ENCODE measurements at places on chromosomes 6 and 20.

GRCh38 chr20:46695892-46696291, 6.6 kb upstream of the TP53RK start:
- no peaks in the 10 kb centered on the region for H3K27me3 ChIP-seq
- H3K4me1 ChIP-seq: peaks cover 5% of the 10 kb centered on the region
- H3K36me3 ChIP-seq: no peaks in the 10 kb centered on the region
- peak; percentile 44 for DNase-seq
- no peak overlapping the region for H3K4me3 ChIP-seq
- peak overlapping the region; percentile 39 for H3K27ac ChIP-seq

- no peak overlapping the region for H3K27ac ChIP-seq
- H3K36me3 ChIP-seq: no peaks in the 10 kb centered on the region
- H3K4me1 ChIP-seq: peaks cover 2% of the 10 kb centered on the region
- H3K27me3 ChIP-seq: no peaks in the 10 kb centered on the region
- H3K4me3 ChIP-seq: no peak overlapping the region
These were observed 5.9 kb upstream of the HDAC2 start for GRCh38 chr6:113976806-113977205.

- no peaks in the 10 kb centered on the region for H3K36me3 ChIP-seq
- no peak overlapping the region for H3K4me3 ChIP-seq
- no peaks in the 10 kb centered on the region for H3K27me3 ChIP-seq
- peak; percentile 81 for DNase-seq
- H3K27ac ChIP-seq: peak overlapping the region; percentile 90
These were observed 125.1 kb upstream of the NXT1 start for GRCh38 chr20:23225407-23226060.

- no peak overlapping the region for H3K4me3 ChIP-seq
- no peaks in the 10 kb centered on the region for H3K27me3 ChIP-seq
- H3K4me1 ChIP-seq: no peaks in the 10 kb centered on the region
- no peaks in the 10 kb centered on the region for H3K36me3 ChIP-seq
These were observed 55.0 kb upstream of the VSX1 start for GRCh38 chr20:25136643-25137559.

GRCh38 chr6:78844899-78845298, 22.5 kb upstream of the IRAK1BP1 start:
- no peak for DNase-seq
- H3K36me3 ChIP-seq: no peaks in the 10 kb centered on the region
- no peaks in the 10 kb centered on the region for H3K27me3 ChIP-seq
- no peaks in the 10 kb centered on the region for H3K4me1 ChIP-seq
- H3K27ac ChIP-seq: no peak overlapping the region
- no peak overlapping the region for H3K4me3 ChIP-seq

DNA sequence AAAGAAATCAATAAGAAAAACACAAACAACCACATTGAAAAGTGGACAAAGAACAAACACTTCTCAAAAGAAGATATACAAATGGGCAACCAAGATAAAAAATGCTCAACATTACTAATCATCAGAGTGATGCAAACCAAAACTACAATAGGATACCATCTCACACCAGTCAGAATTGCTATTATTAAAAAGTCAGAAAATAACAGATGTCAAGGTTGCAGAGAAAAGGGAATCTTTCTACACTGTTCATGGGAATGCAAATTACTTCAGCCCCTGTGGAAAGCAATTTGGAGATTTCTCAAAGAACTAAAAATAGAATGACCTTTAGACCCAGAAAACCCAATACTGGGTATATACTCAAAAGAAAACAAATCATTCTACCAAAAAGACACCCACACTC, 29.8 kb downstream of the KIF6 start:
- no peak for DNase-seq
- no peaks in the 10 kb centered on the region for H3K4me1 ChIP-seq
- H3K4me3 ChIP-seq: no peak overlapping the region
- no peaks in the 10 kb centered on the region for H3K36me3 ChIP-seq
- H3K27me3 ChIP-seq: no peaks in the 10 kb centered on the region
- no peak overlapping the region for H3K27ac ChIP-seq

DNA sequence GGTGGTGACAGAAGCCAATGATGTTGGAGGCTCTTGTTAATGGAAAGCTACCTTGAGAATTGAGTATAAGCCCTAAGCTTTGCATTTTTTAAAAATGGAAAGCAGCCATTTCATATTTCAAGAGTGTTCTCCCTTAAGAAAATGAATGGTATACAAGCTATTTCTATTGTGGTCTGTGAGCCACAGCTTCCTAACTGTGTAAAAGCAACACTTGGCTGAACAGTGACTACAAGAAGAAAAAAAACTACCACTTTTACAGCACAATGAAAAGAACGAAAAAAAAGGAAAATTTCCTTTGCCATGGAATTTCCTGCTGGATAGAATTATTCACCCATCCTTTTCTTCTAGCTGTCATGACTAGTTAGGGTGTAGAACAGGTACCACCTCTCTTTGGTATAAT, 397.1 kb upstream of the BTBD3 start:
- no peak overlapping the region for H3K27ac ChIP-seq
- DNase-seq: no peak
- no peak overlapping the region for H3K4me3 ChIP-seq
- no peaks in the 10 kb centered on the region for H3K36me3 ChIP-seq
- no peaks in the 10 kb centered on the region for H3K4me1 ChIP-seq

DNA sequence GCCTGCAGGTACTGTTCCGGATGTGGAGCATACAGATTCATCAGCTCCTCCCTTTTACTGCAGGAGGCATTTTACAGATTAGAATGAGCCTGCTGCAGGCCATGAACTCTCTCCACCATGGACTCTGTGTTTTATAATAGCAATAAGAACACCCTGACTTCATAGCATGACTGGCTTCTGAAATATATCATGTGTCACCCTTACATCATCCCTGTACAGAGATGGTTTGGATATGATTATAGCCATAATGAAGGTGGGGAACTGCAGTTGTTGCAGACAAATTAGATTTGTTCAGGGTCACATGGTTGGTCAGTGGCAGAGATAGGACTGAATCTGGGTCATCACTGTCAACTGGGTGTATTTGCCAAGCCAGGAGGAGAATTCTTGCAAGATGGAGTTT, 100.7 kb downstream of the FOXO3 start:
- peaks cover 9% of the 10 kb centered on the region for H3K4me1 ChIP-seq
- H3K27ac ChIP-seq: no peak overlapping the region
- DNase-seq: peak; percentile 37
- no peaks in the 10 kb centered on the region for H3K36me3 ChIP-seq

DNA sequence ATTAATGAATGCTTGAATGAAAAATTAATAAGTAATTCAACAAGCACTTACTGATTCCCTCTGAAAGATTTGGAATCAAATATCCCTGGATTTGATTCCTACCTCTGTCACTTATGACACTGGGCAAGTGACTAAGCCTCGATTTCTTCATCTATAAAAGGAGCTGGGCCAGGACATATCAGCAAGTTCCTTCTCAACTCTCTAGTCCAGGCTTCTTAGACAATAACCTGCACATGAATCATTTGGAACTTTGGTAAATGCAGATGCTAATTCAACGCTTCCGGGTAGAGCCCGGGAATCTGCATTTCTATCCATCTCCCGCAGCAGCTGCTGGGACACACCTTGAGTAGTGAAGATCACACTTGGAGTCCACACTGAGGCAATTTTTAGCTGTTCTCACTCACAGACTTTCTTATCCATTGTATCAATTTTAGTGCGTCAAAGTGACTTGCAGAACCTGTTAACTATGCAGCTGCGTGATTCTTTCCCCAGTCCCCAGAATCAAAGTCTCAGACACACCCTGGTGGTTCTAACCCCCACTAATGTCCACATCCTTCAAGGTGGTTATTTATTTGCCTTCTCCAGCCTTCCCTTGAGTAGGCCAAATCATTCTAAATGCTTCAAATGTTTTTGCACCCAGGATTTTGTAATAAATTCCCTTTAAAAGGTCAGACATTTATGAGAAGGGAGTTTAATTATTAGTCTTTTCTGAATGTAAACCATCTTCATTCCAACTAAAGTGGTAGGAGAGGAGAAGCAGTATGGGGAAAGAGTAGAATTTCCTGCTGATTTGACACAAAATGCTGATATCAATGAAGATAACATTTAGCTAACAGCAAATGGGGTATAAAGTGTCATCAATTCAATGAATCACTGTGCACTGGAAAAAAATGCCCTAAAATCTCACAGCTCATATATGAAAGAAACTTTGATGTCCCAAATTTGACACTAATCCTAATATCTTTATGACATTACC, 26.0 kb upstream of the CCND3 start:
- no peak overlapping the region for H3K4me3 ChIP-seq
- no peaks in the 10 kb centered on the region for H3K4me1 ChIP-seq
- no peaks in the 10 kb centered on the region for H3K27me3 ChIP-seq
- no peaks in the 10 kb centered on the region for H3K36me3 ChIP-seq

- H3K4me1 ChIP-seq: no peaks in the 10 kb centered on the region
- H3K27ac ChIP-seq: no peak overlapping the region
- H3K27me3 ChIP-seq: no peaks in the 10 kb centered on the region
- H3K36me3 ChIP-seq: no peaks in the 10 kb centered on the region
These were observed 629.0 kb downstream of the EPHA7 start for GRCh38 chr6:92790381-92790780.

DNA sequence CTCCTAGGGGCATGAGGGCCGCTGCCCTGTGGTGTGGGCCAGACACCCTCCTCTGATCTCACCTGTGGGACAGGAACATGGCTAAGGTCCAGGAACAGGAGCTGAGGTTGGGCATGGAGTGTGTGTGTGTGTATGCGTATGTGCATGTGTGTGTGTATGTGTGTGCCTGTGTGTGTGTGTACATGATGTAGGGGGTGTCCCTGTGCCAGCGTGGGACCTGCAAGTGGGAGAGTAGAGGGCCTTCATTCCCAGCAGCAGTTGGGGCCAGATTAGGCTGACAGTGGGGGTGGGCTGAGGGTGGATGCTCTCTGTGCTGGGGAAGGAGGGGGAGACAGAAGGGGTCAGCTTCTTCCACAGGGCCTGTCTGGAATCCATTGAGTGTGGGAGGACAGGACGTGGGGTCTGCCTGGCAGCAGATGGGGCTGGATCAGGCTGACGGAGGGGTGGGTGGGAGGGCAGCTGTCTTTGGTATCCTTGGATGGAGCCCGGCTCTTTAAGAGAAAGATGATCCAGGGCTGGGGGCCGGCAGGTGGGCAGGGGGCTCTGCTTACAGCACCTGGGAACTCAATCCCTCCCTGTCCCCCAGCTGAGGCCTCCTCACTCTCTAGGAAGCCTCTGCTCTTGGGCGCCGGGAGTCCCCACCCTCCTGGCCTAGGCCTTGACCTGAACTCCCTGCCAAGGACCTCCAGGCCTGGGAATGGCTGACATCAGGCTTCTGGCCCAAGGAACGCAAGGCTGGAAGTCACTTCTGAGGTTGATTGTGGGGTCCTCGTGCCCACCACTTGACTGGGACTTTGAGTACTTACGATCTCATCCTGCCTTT, 44.0 kb downstream of the SPDEF start:
- no peak overlapping the region for H3K4me3 ChIP-seq
- no peaks in the 10 kb centered on the region for H3K36me3 ChIP-seq
- no peak for DNase-seq
- peaks cover 4% of the 10 kb centered on the region for H3K4me1 ChIP-seq

DNA sequence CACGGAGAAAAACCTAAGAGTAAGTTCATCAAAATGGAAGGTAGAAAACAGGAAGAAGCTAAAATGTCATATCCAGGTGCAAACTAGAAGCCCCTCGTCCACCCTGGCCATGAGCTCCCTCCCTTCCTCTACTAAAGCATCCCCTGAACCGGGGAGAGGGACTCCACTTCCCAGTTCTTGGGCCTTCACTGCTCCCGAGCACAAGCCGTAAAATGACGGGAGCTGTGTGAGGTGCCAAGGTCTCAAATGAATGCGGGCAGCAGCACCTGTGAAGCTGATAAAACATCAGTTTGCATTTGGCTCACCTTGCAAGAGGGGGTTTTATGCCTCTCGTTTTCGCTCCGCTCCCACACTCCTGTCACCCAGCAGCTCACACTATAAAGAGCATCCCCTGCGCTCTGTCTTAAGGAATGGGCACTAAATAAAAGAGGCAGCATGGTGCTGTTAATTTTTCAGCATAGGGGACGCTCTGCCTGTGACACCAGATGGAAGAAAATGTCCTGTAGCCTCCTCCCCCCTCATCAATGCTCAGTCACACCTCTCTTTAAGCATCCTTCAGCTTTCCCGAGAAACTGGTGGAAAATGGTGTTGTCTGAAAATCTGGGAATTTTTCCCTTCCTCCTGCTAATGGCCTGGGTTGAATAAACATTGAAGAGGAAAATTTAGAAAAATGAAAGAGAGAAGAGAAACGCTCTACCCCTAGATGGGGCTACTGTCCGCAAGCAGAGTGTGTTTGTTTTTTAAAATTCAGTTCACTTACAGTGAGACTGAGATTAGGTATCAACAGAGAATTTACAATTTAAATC, 563.0 kb upstream of the AGPAT4 start:
- H3K27me3 ChIP-seq: peaks cover 6% of the 10 kb centered on the region
- no peak overlapping the region for H3K4me3 ChIP-seq
- peaks cover 4% of the 10 kb centered on the region for H3K4me1 ChIP-seq
- H3K36me3 ChIP-seq: no peaks in the 10 kb centered on the region
- H3K27ac ChIP-seq: no peak overlapping the region
- DNase-seq: peak; percentile 16

- no peak for DNase-seq
- H3K36me3 ChIP-seq: no peaks in the 10 kb centered on the region
- no peak overlapping the region for H3K4me3 ChIP-seq
- H3K27ac ChIP-seq: no peak overlapping the region
- H3K27me3 ChIP-seq: no peaks in the 10 kb centered on the region
These were observed 157.5 kb downstream of the TBX18 start for GRCh38 chr6:84606860-84607259.

DNA sequence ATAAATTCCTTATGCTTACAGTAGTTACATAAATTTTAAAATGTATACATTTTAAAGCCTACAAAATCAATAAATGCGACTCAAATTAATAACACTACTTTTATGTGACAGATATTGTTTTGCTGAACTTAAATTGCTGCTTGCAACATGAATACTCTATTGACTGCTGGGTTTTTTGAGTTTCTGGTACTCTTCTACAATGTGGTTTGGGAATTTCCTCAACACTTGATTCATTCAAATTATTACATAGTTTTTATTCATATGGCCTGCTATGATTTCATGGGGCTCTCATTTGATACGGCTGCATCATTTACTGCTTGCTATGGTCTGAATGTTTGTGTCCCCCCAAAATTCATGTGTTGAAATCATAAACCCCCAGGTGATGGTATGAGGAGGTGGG, 2.3 kb upstream of the TXLNB start:
- H3K27ac ChIP-seq: no peak overlapping the region
- no peaks in the 10 kb centered on the region for H3K27me3 ChIP-seq
- DNase-seq: no peak
- no peak overlapping the region for H3K4me3 ChIP-seq
- H3K4me1 ChIP-seq: peaks cover 3% of the 10 kb centered on the region

- H3K27ac ChIP-seq: no peak overlapping the region
- no peak overlapping the region for H3K4me3 ChIP-seq
- no peaks in the 10 kb centered on the region for H3K4me1 ChIP-seq
- H3K36me3 ChIP-seq: no peaks in the 10 kb centered on the region
- no peak for DNase-seq
- H3K27me3 ChIP-seq: peaks cover 70% of the 10 kb centered on the region
These were observed 535 bp downstream of the NKAIN2 start for GRCh38 chr6:123804014-123804786.

- H3K27ac ChIP-seq: no peak overlapping the region
- no peaks in the 10 kb centered on the region for H3K36me3 ChIP-seq
- DNase-seq: no peak
- H3K27me3 ChIP-seq: no peaks in the 10 kb centered on the region
- H3K4me1 ChIP-seq: no peaks in the 10 kb centered on the region
These were observed 129.7 kb downstream of the FIG4 start for GRCh38 chr6:109820706-109821350.

- no peaks in the 10 kb centered on the region for H3K36me3 ChIP-seq
- no peaks in the 10 kb centered on the region for H3K27me3 ChIP-seq
- H3K27ac ChIP-seq: no peak overlapping the region
- no peak overlapping the region for H3K4me3 ChIP-seq
These were observed 312.6 kb upstream of the ID4 start for GRCh38 chr6:19524366-19525186.

GRCh38 chr20:36342331-36343120, 36.4 kb downstream of the DLGAP4 start:
- no peaks in the 10 kb centered on the region for H3K4me1 ChIP-seq
- H3K27ac ChIP-seq: no peak overlapping the region
- no peak for DNase-seq
- H3K27me3 ChIP-seq: no peaks in the 10 kb centered on the region
- no peaks in the 10 kb centered on the region for H3K36me3 ChIP-seq
